ENCODE measurements at places on chromosomes 12 and 14.

- no peak for DNase-seq
Measured at GRCh38 chr14:68781161-68782021, 11.5 kb downstream of the ZFP36L1 start.

- no peak for DNase-seq
Measured at GRCh38 chr12:6916426-6917200, 2.2 kb downstream of the ENO2 start.

GRCh38 chr14:101018561-101019290 is 115.2 kb upstream of the RTL1 start:
- DNase-seq, result no peak

GRCh38 chr14:24289649-24290280 is 9.8 kb downstream of the DHRS1 start:
- no peak for DNase-seq
